ENCODE measurements at places on chromosomes 3 and 15.

DNA sequence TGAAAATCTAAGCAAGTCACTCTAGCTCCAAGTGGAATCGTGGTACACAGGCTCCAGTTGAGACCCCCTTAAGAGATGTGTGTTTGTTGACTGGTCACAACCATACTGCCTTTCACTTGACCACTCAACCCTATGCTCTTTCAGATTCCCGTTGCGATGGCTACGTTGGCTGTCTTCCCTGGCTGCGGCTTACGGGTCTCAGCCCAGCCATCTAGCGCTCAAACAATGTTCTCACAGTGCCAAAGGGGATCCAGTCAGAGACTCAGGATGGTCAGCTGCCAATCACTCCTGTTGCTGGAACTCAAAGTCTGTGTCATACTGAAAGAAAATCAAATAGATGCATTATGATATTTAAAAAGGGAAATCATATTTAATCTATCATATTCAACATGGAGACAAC is 237.6 kb downstream of the ITPR1 start:
- DNase-seq = no peak

GRCh38 chr15:58559904-58560588 is 128.3 kb downstream of the LIPC start:
- DNase-seq = no peak

GRCh38 chr3:114762144-114762543 is 384.9 kb downstream of the ZBTB20 start:
- no peak for DNase-seq

GRCh38 chr3:40337136-40338108 is 27.9 kb downstream of the EIF1B start:
- no peak for DNase-seq

GRCh38 chr15:22224241-22224671 is 143.9 kb downstream of the OR4M2 start:
- DNase-seq = no peak

GRCh38 chr3:58603606-58604005 is 26.4 kb upstream of the FAM107A start:
- DNase-seq = no peak

DNA sequence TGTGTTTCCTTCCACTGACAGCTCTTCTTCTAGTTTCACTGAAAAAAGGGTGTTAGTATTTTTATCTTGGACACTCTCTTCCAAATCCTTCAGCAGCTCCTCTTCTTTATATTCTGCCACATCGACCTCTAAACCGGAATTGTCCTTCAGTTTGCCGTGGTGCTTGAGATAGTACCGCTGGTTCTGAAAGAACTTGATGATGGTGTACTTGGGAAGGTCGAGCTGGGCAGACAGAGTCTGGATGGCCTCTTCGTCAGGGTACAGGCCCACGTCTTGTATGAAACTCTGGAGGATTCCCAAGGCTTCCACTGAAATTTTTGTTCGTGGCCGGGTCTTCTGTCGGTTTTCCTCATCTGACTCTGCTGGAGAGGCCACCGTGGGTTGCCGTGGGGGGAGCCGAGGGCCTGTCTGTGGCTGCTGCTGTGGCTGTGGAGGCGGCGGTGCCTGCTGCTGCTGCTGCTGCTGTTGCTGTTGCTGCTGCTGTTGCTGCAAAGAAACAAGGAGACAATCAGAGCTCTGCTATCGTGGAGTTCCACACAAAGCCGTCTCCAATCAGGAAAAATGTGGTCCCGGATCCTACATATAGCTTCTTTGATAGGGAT is 75.8 kb downstream of the SATB1 start:
- DNase-seq = no peak

DNA sequence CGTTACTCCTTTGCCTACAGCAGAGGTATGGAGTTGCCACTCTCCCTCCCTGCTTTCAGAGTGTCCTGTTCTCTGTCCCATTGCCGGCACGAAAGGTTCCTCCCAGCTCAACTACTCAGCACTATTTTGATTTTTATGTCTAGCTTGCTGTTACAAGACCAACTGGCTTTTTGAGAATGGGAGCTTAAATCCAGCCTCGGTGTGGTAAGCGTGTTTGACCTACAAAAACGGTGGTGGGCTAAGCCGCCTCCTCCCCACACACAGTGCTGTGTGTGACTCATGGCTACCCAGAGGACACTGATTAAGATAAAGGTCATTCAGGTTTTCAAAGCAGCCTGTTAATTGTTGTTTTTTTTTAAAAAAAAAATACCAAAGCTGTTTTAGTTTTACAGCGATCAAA is 64.5 kb downstream of the LRTM1 start:
- DNase-seq = no peak

GRCh38 chr15:36970522-36970921 is 129.8 kb downstream of the MEIS2 start:
- no peak for DNase-seq

DNA sequence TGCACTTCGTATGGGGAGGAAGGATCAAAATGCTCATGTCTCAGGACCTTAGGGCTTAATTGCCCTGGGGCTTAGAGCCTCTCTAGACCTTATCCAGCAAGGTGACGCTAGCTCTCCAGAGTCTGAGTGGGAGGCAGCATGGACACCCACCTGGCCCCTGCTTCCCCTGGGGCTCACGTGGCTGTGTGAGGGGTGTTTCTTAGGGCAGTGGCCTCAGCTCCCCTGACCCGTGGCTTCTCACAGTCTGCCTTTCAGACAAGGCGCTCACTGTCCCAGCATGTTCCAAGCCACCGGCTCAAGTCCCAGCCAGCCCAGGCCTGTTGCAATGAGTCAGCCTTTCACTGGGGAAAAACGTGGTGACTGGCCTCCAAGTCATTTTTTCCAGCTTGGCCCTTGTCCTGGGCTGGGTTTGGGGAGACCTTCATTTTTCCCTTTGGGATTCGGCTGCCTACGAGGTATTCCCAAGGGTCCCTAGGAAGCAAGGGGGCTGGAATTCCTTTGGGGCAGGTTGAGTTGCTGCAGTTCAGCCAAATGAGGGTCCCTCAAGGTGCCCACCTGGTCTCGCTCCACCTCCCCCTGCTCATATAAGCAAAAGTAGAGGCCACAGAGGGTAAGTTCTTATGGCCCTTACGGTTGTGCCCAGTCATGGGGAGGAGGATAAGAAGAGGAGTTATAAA is 15.7 kb downstream of the BHLHE40 start:
- DNase-seq = no peak

- peak; percentile 74 for DNase-seq
Observed at GRCh38 chr15:63892794-63893441, 59.2 kb upstream of the HERC1 start.

DNA sequence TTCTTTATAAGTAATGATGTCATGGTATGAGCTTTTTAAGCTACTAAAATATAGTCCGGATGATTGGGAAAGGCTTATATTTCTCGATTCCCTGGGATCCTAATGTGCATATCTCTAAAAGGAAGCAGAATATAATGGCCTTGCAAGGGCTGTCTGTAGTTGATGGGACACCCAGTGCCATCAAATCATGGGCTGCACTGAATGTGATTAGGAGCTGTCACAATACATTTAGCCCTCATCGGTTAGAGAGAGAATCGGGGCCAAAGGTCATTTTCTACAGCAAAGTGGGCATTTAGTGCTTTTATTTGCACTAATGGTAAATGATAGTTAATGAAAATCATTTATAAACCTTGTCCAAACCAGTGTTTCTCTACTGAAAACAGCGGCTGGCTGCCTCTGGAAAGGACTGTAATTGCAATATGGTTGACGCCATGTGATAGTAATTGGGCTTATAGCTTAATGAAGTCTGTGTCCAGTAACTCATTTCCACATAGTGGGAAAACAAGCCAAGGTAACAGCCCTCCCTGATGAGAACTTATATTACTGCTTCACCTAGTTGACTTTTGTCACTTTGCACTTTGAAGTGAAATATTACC is 265.0 kb upstream of the AZI2 start:
- DNase-seq = no peak

- DNase-seq = no peak
Observed at GRCh38 chr3:138696666-138697370, 88.2 kb downstream of the FAIM start.
